ENCODE measurements at places on chromosomes 6 and 20. TPM values are rescaled to one million over a fixed set of nuclear protein-coding genes. Genes with fewer than 3 reads are reported as not detected.

GRCh38 chr20:53942973-53943372 is 127.4 kb downstream of the BCAS1 start:
- DNase-seq = no peak

The SLC13A3 gene
- 0.28 TPM for total RNA-seq

The GPX5 gene
- not detected for total RNA-seq

The RBM24 gene
- total RNA-seq = 0.39 TPM

The CTAGE9 gene
- total RNA-seq = not detected

- DNase-seq = no peak
These were observed 12.8 kb downstream of the AK9 start for GRCh38 chr6:109678240-109678639.

The SLC35D3 gene
- total RNA-seq = not detected

GRCh38 chr6:26173836-26174145 is 86.6 kb downstream of the HFE start:
- DNase-seq = no peak

GRCh38 chr20:3082306-3082951 is 2.1 kb downstream of the AVP start:
- no peak for DNase-seq

DNA sequence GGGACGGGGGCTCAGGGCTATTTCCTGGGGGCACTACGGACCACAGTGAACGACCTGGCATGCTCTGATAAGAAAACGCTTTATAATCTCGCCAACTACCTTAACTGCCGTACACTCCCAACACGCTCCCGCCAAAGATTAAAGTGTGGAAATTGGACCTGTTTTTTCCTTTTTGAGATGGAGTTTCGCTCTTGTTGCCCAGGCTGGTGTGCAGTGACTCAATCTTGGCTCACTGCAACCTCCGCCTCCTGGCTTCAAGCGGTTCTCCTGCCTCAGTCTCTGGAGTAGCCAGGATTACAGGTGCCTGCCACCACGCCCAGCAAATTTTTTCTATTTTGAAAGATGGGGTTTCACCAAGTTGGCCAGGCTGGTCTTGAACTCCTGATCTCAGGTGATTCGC is 346 bp upstream of the SLC44A4 start:
- DNase-seq = no peak

The TMEM200A gene
- 0.30 TPM for total RNA-seq

The HAO1 gene
- total RNA-seq = not detected

- DNase-seq = no peak
These were observed 32.2 kb upstream of the ERVFRD-1 start for GRCh38 chr6:11143394-11144371.

DNA sequence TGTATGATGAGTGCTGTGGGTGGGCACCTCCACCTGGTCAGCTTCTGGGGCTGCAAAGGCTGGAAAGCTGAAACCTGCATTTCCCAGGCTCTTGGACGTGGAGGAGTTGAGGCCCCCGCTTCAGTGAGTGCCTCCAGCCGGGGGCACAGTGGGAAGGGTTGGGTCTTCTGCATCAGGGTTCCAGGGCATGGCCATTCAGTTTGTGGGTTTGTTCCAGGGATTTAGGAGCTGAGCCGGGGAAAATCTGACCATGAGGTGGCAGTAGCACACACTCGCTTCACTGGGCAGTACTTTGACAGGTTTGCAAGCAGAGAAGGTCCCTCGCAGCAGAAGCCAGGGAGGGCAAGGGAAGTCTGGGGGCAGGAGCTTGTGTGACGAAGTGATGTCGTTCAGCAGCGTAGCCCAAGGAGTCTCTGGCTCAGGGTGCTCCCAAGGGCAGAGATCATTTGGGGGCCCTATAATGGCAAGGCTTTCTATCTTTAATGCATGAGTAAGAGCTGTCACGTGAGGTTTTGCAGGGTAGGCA is 69.5 kb upstream of the SULF2 start:
- no peak for DNase-seq

DNA sequence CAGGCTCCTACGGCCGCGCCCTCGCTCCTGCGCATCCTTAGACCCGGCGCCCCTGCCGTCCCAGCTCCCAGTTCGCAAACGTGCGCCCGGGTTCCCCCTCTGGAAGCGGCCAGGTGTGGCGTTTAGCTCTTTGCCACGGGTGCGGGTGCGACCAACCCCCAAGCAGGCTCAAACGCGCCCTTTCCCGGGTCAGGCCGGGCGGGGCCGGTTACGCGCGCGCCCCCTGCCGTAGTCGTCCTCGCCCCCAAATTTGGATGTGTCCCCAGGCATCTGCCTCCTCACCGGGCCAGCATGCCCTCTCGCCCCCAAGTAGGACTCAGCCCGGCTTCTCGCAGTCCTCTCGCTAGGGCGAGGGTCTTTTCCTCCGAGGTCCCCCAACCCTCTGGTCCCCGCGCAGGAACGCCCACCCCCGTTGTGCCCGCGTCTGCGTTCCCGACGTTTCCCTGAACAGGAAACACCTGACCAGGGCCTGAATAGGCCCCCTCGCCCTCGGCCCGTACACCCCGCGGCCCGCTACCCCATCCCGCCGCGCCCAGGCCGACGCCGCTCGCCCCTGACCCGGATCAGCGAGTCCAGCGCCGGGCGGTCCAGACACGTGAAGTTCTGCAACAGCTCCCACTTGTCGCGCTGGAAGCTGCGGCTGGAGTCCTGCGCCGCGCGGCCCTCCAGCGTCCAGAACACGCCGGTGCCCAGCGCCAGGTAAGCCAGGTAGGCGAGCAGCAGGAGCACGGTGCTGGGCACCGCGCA is 520 bp downstream of the KCNK17 start:
- DNase-seq = no peak

DNA sequence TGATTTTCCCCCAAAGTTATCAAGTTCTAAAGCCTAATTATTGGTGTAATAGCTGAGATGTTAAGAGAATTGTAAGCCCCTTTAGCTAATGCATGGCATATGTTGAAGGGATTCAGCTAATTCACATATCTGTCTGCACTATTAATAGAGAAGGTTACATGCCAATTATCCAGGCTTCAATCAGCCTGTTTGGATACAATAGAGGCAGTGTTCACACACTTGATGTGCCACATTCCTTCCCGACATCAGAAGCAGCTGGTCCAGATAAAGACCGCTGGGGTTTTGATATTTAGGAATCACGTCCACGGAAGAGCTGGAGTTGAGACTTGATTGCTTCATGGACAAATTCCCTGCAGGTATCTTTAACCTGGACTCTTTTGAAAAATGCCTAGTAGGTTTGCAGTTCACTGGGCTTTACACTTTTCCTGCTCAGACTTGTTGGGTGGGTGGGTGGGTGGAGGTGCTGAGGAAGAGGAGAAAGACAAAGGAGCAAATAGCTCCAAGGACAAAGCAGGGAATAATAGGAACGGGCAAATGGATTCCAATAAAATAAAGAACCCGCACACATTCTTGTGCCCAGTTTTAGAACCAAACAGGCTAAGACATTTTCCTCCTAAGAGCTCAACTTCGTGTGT is 142.6 kb upstream of the ZNF217 start:
- no peak for DNase-seq

DNA sequence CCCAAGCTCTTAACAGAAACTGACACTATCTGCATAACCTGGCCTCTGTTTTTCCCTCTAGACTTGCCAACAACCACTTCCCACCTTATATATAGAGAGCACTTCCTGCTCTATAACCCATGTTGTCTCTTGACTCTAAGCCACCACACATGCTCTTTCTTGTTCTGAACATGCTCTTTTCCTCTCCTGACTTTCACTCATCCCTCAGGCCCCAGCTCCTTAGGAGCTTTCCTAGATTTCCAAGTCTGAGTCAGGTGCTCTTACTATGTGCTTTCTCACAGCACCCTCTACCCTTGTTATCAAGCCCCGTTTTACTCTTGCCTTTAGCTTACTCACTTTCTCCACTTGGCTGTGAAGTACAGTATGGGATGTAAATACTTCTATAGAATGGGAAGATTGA is 143.9 kb upstream of the EYA4 start:
- DNase-seq = no peak

The PAK5 gene
- total RNA-seq = not detected

- no peak for DNase-seq
These were observed 105.4 kb downstream of the REV3L start for GRCh38 chr6:111377558-111378120.

- DNase-seq = no peak
These were observed 9.2 kb downstream of the ENPP3 start for GRCh38 chr6:131646249-131646670.

The GRIK2 gene
- not detected for total RNA-seq

DNA sequence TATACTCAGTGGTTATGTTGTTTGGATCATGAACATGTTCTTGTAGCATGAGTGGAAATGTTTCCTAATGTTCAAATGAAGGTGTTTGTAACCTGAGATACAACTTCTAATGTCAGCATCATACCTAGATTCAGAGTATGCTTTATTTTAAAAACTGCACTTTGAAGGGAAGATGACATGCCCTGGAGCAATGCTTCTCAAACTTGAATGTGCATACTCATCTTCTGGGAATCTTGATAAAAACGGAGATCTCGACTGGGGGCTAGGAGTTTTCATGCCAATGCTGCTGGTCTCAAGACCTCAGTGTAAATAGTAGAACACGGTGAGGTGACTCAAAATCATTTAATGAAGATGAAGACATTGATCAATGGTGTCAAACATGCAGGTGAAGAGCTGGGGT is 440.0 kb upstream of the NOX3 start:
- no peak for DNase-seq

DNA sequence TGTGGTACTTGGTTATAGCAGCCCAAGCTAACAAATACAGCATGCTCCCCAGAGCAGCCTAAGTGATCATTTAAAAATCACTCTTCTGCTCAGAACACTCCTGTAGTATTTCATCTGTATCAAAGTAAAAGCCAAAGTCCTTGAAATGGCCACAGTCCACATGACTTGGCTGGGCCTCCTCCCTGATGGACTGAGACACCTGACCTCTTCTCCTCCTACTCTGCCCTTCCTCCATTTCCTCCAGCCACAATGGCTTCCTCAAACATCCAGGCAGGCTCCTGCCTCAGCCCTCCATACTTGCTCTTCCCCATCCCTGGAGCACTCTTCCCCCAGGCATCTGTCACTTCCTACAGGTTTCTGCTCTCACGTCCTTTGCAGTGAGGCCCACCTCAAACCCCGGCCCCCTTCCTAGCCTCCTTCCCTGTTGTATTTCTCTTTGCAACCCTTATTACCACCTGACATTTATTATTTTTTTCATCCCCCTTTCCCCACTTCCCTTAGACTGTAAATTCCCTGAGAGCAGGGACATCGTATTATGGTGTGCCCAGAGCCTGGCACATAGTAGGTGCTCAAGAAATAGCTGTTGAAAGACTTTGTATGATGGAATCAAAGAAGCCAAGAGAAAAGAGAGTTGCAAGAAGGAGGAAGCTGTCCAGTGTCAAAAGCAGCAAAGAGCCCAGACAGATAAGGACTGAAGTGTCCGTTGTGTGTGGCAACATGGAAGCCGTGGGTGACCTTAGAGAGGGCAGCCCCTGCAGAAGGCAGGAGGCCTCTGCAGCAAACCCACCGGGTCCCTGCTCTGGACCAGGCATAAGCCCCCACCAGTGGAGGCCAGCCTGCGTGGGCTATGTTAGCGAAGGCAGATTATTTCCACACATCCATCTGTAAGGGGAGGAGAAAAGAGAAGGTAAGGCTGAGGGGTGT is 87.5 kb downstream of the TRERF1 start:
- no peak for DNase-seq

- DNase-seq = no peak
These were observed 5.3 kb downstream of the LINC00237 start for GRCh38 chr20:21100578-21101452.

DNA sequence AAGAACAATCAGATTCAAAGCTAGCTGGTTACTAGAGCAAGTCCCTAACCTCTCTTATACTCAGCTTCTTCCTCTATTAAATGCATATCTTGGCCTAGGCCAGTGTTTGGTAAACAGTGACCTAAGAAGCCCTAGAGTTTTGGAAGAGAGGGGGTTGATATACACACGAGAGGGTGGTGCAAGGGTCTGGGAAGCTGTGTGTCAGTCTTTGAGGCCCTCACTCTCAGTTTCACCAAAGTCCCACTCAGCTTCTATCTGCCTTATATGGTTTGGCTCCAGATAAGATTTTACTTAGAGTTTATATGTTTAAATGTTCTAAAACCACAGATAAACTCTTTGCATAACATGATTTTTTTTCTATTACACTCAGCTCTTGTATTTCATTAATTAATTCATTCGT is 526.1 kb upstream of the BTBD3 start:
- DNase-seq = no peak

- no peak for DNase-seq
These were observed 92.9 kb upstream of the SHLD1 start for GRCh38 chr20:5657190-5657875.

The EIF2S2 gene
- 23.2 TPM for total RNA-seq

The RAD21L1 gene
- total RNA-seq = not detected

GRCh38 chr6:42079941-42080464 is 29.7 kb downstream of the TAF8 start:
- no peak for DNase-seq
